ENCODE measurements at places on chromosomes 1 and 21. TPM values are rescaled to one million over a fixed set of nuclear protein-coding genes. Genes with fewer than 3 reads are reported as not detected.

The AGPAT3 gene
- 130 TPM for total RNA-seq

The BMP8B gene
- total RNA-seq = 0.43 TPM

The MAN1C1 gene
- 2.9 TPM for total RNA-seq

The B3GALT2 gene
- 0.05 TPM for total RNA-seq

The SLC16A1 gene
- total RNA-seq = 79.2 TPM

The SLC39A1 gene
- total RNA-seq = 78.2 TPM

The C8B gene
- total RNA-seq = not detected

The IQGAP3 gene
- total RNA-seq = 11.2 TPM

The NAV1 gene
- total RNA-seq = 0.40 TPM

The ERVH48-1 gene
- total RNA-seq = 0.44 TPM

The TRIM58 gene
- total RNA-seq = 0.23 TPM

The DSCAM gene
- total RNA-seq = not detected

The ZYG11A gene
- total RNA-seq = 0.17 TPM

The CFHR1 gene
- total RNA-seq = not detected

The AMY1B gene
- not detected for total RNA-seq

The SYT6 gene
- total RNA-seq = not detected

The GUCA2B gene
- total RNA-seq = not detected

Data from activated CD4-positive, alpha-beta T cell treated with anti-CD3 and anti-CD28 coated beads, Interleukin-2, amount 10 ng/mL, durations not matched to agents 24 days and 14 days (primary cell).